ENCODE measurements at places on chromosomes 1 and 21.

GRCh38 chr1:224205438-224205840, 22.4 kb downstream of the DEGS1 start:
- DNase-seq = no peak

- DNase-seq = no peak
Measured at GRCh38 chr1:201639826-201640225, 100.9 kb downstream of the NAV1 start.

DNA sequence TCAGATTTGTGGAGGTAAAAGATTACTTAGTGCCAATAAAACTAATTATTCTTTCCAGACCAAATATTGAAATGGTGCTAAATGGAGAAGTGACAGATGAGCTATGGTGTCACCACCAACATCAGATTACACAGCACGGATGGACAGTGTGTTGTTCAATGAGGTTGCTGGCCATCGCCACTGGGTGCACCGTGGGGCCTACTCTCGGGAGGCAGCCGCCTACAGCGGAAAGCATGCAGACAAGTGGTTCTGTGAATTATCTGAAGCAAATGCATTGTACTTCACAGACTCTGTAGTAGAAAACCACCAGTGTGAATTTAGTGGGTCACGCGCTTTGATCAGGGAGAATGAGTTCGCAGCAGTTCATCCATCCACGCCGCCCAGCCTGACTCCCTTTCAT, 42.3 kb downstream of the GNG4 start:
- DNase-seq = no peak

DNA sequence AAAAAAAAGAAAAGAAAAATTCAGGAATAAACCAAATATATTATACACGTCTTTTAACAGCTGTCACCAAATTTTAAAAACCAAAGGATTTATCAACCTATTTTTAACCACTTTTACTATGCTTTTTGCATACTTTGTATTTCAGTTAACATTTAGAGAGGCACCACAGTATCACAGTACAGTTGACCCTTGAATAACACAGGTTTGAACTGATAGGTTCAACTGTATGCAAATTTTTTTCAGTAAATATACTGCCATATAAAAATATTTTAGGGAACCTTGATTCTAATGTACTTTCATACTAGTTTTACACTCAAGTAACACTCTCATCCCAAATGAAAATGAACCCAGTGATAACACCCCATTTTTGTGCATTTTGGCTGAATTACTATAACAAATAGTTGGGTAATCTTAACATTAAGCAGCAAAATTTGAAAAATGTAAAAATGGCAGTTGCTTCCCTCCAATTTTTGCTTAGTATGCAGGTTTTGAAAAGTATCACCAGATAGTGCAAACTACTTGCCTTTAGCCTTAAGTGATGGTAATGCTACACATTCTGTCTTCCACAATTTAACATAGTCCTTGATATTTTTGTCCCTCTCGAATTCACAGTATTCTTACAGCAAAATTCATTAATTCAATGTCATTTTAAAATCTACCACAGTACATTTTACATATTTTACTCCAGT, 10.8 kb upstream of the ADCY10 start:
- DNase-seq = no peak

DNA sequence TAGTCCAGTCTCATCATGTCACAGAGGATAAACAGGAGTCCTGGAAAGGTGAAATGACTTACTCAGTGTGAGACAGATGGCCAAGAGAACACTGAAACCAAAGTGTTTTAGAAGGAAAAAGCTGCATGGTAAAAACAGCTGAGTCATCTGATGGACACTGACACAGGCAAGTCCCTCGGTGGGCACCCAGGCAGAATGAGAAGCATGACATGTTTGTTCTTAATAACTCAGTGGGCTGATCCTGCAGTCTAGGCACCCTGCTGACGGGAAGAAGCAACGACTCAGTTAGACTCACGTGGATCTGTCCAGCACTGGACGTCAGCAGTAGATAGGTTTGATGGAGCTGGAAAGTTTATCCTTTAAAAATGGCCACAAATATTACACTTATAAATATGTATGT, 116.9 kb downstream of the RGS7 start:
- no peak for DNase-seq

Measured in esophagus muscularis mucosa (tissue), 4 donors.